Natural killer cell (primary cell): ENCODE measurements at places on chromosomes 4 and X.

GRCh38 chr4:104530426-104530825, 35.7 kb upstream of the CXXC4 start:
- DNase-seq: no peak

DNA sequence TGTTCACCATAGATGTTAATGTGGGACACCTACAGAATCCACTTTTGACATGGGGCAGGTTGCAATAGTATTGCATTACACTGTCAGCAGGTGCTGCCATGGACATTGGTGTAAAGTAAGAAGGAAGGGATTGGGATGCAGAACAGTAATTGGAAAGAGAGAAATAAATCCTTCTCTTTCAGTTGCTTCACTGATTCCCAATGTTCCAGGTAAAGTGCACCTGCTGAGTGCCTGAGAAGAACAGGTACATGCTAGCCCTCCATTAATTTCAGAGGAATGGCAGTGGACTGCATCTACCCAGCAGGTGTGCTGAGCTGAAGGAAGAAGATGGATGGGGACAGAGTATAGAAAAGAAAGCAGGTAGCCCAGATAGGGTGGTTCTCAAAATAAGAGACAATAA, 248.5 kb downstream of the TENM3 start:
- no peak for DNase-seq

- DNase-seq: no peak
These were observed 82.1 kb downstream of the PPP2R2C start for GRCh38 chr4:6390356-6390755.

DNA sequence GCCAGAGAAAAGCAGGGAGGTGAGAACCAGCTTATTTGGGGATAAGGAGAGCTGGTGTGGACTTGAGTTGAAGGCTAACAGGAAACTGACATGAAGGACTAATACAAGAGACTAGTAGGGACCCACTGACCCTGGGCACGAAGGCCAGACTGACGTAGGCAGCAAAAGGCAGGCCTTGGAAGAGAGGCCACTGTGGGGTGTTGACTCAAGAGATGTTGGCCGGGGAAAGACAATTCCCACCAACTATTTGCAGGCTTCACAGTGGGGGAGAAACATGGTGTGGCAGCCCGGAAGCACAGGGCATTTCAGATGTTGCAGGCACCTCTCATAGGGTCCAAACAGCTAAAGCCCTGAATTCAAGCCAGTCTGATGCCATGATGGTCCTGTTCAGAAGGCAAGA, 24.4 kb upstream of the MAP3K15 start:
- DNase-seq: no peak

GRCh38 chr4:94880956-94881355, 123.2 kb downstream of the BMPR1B start:
- DNase-seq: no peak

- DNase-seq: no peak
These were observed 69.8 kb downstream of the RPS3A start for GRCh38 chr4:151169223-151169622.

GRCh38 chr4:99029852-99030251, 34.3 kb downstream of the METAP1 start:
- DNase-seq: no peak

- DNase-seq: peak; percentile 67
These were observed 68.0 kb downstream of the NOCT start for GRCh38 chr4:139083607-139083955.

GRCh38 chr4:94757192-94758140, at the start of gene BMPR1B:
Gene BMPR1B (plus strand): TSS chr4:94757955. CDS start chr4:95104425, 346,470 bp downstream.
- no peak for DNase-seq

- DNase-seq: no peak
These were observed 90.0 kb downstream of the IGSF1 start for GRCh38 chrX:131199091-131199490.

DNA sequence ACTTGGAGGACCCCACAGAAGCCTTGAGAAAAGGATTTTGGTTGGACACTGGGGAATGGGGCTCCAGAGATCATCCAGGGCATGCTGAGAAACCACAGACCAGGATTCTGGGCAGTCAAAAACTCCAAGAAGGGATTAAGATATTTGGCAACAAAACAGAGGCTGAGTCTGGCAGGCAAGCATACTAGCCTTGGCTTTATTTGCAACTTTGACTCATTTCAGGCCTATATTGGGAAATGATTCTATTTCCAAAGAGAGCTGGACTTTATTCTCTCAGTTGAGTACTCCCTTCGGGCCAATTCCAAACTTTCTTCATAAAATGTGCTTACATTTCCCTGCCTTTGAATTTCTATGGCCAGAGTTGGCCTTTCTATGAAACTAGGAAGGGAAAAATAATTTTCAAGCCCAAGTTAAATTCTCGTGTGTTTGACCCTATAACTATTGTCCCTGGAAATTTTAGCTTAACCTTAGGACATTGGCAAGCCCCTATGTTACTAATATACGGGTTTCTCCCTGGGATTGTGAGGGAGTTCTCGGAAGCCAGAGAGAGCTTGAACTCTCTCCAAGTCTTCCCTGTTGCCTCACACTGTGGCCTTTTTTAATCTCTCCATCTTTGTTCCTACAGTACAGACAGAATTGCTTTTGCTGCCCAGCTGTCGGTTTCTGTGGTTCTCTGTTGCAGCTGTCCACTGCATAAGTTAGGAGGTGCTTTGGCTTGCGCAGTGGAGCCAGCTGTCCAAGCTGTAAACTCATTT, 112.6 kb upstream of the FAM9A start:
- DNase-seq: no peak

DNA sequence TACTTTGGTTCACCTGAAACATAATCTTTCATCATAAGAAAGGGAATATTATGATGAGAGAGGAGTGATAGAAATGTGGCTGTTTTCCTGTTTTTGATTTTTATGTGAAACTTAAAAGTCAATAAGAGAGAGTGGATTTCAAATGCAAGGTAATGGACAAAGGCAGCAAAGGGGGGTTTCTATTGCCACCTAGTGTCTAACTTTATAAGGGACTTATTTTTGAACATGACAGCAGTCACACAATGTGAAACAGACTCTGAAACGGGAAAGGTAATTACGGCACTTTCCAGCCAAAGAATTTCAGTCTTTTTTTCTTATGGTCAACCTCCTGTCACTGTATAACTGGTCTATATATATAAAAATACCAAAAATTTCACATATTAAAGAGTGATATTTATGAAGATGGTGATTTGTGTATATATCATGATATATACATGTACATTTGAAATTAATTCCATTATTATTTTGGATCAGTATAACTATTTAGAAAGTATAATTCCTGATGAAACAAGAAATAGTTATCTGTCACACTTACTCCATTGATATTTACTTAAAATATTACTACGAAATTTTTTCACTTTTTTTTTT, 127.1 kb downstream of the FBXO8 start:
- DNase-seq: peak; percentile 33

- no peak for DNase-seq
These were observed 521.1 kb downstream of the CCSER1 start for GRCh38 chr4:90648311-90648710.

DNA sequence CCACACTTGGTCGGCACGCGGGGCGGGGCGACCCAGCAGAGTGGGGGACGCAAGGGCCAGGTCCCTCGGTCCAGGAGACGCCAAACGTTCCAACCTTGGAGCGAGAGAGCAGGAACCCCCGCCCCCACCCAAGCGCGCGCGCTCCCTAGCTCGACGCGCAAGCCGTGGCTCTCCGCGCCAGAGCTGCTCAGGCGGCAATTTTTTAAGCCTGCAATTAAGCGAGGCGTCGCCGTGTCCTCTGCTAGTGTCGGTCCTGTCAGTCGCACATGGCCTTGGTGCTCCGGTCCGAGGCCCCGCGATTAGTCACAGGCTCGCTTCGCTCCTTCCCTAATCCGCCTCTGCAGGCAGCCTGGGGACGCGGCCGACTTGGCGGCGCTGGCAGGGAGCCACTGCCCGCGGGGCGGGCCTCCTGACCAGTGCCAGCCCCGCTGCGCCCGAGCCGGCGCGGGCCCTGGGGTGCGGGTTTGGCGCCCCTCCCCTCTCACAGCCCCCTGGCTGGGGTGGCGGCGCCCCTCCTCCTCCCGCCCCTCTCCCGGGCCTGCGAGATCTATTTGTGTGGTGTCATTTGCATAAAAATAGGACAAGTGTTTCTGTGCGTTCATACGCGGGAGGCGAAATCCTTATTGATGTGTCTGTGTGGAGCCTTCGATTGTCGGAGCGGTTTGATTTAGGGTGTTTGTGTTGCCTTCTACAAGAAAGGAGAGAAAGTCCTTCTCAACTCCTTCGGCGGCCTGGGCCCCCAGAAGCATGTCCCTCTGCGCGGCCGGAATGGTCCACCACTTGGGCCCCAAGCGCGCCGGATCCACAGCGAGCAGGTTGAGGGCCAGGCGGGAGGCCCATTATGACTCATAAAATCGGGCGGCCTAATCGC, 9.8 kb upstream of the BCOR start:
- peak; percentile 49 for DNase-seq
